ENCODE measurements at places on chromosomes 7 and 10. TPM values are rescaled to one million over a fixed set of nuclear protein-coding genes. Genes with fewer than 3 reads are reported as not detected.

Gene SEPTIN14
- total RNA-seq: not detected

Gene NRAP
- total RNA-seq: not detected

Gene CNPY1
- not detected for total RNA-seq

Gene ELAPOR2
- total RNA-seq: 2.4 TPM

Gene CYP3A7
- not detected for total RNA-seq

Gene TRIM50
- total RNA-seq: not detected

Gene ANXA8
- total RNA-seq: not detected

Gene KEL
- total RNA-seq: not detected

Gene COPS6
- total RNA-seq: 110 TPM

Gene PKD2L1
- not detected for total RNA-seq

Gene PAPSS2
- 0.18 TPM for total RNA-seq

Gene RELN
- total RNA-seq: not detected

Gene GHRHR
- total RNA-seq: not detected

Gene INHBA
- not detected for total RNA-seq

Gene SLC13A1
- total RNA-seq: not detected

Gene LMOD2
- total RNA-seq: not detected

Gene OAT
- 46.8 TPM for total RNA-seq

Gene GPER1
- total RNA-seq: not detected

Gene GPC2
- 1.6 TPM for total RNA-seq

Gene HOXA10
- not detected for total RNA-seq

Gene OR2A7
- 1.1 TPM for total RNA-seq

Gene RPEL1
- total RNA-seq: not detected

Gene MYL10
- not detected for total RNA-seq

Gene ELN
- total RNA-seq: not detected

Gene SYNPO2L
- total RNA-seq: not detected

Gene WNT2
- not detected for total RNA-seq

Gene GPR37
- total RNA-seq: not detected

Gene TAS2R5
- 1.3 TPM for total RNA-seq

Gene DUSP5
- total RNA-seq: 68.5 TPM

Gene SLC18A3
- total RNA-seq: not detected
